ENCODE measurements at places on chromosomes 2 and 18. TPM values are rescaled to one million over a fixed set of nuclear protein-coding genes. Genes with fewer than 3 reads are reported as not detected.

RFTN2 gene
- under 0.01 TPM for total RNA-seq

PDCD1 gene
- not detected for total RNA-seq

PLEK gene
- under 0.01 TPM for total RNA-seq

CMPK2 gene
- 0.26 TPM for total RNA-seq

KLHL41 gene
- under 0.01 TPM for total RNA-seq

VIT gene
- total RNA-seq: not detected

SP140 gene
- not detected for total RNA-seq

MTCL1 gene
- 12.7 TPM for total RNA-seq

TMEM247 gene
- total RNA-seq: not detected

CCDC148 gene
- 0.26 TPM for total RNA-seq

CNTNAP5 gene
- not detected for total RNA-seq

RGPD5 gene
- 23.8 TPM for total RNA-seq

RND3 gene
- total RNA-seq: 217 TPM

GCC2 gene
- total RNA-seq: 9.0 TPM

NFATC1 gene
- 1.7 TPM for total RNA-seq

SLC4A1AP gene
- total RNA-seq: 27.4 TPM

HOXD10 gene
- total RNA-seq: not detected

AFF3 gene
- not detected for total RNA-seq

HOXD8 gene
- total RNA-seq: not detected

PRKAG3 gene
- total RNA-seq: not detected

GALNT5 gene
- 26.1 TPM for total RNA-seq

INHBB gene
- 0.53 TPM for total RNA-seq

ANKRD30BL gene
- not detected for total RNA-seq

ABCA12 gene
- total RNA-seq: 7.1 TPM

SKOR2 gene
- not detected for total RNA-seq

CAPN14 gene
- 35.1 TPM for total RNA-seq

MERTK gene
- 3.9 TPM for total RNA-seq

RBM45 gene
- total RNA-seq: 13.7 TPM

CYP27C1 gene
- 0.26 TPM for total RNA-seq

CD226 gene
- 0.53 TPM for total RNA-seq

CPS1 gene
- total RNA-seq: 12.6 TPM

QPCT gene
- 7.6 TPM for total RNA-seq

CRYBA2 gene
- total RNA-seq: not detected

PLCD4 gene
- total RNA-seq: 1.2 TPM

TCF4 gene
- total RNA-seq: 10.0 TPM
